Putamen (tissue), 1 donor: ENCODE measurements at places on chromosomes 12 and 14.
A peak's percentile ranks its signal among the peaks of the same experiment; 100 is the strongest.

DNA sequence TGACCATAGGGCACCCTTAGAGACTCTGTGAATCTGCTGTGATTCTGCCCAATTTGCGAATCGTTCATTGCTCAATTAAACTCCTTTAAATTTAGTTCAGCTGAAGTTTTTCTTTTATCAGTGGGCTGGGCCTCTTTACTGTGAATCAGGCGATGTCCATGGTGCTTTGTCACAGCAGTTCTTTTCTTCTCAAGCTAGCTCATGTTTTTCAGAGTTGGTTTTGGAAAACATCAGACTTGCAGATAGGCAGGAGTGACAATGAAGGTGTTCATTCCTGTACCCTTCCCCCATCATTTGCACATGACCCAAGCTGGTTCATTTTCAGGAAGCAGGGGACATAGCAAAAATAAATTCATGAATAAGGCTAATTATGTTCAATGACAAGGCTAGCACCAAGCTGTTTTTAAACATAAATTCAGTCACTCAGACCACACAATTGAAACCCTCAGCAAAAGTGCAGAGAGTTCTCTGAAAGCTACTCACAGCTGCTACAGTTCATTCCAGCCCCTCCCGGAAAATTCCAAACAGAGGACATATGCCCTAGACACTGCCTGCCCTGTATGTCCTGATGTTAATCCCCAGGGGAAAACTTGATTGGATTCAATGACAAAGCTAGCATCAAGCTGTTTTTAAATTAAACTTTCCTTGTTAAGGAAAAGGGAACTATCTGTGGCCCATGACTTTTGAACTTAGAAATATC, 383.3 kb downstream of the C12orf75 start:
- no peak for DNase-seq

- DNase-seq, result no peak
Measured at GRCh38 chr12:124240493-124240892, 54.4 kb upstream of the RFLNA start.

GRCh38 chr12:54166567-54167499, 22.0 kb downstream of the SMUG1 start:
- no peak for DNase-seq

DNA sequence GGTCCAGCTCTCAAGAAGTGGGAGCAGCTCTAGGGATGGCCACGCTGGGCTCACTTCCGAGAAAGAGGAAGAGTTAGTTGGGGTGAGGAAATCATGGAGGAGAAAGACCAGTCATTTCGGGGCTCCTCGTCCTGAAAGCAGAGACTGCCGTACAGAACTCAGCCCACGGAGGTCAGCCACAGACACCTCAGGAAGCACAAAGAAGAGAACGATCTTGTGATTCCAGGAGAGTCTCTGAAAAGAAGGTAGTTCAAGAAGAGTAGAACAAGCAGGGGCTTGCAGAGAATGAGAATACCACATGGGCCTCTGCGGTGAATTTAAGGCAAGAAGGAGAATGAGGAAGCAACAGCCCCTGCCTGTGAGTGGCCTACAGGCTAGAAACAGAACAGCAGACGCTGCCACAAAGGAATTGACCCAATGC, 311.9 kb downstream of the CACNA1C start:
- no peak for DNase-seq

DNA sequence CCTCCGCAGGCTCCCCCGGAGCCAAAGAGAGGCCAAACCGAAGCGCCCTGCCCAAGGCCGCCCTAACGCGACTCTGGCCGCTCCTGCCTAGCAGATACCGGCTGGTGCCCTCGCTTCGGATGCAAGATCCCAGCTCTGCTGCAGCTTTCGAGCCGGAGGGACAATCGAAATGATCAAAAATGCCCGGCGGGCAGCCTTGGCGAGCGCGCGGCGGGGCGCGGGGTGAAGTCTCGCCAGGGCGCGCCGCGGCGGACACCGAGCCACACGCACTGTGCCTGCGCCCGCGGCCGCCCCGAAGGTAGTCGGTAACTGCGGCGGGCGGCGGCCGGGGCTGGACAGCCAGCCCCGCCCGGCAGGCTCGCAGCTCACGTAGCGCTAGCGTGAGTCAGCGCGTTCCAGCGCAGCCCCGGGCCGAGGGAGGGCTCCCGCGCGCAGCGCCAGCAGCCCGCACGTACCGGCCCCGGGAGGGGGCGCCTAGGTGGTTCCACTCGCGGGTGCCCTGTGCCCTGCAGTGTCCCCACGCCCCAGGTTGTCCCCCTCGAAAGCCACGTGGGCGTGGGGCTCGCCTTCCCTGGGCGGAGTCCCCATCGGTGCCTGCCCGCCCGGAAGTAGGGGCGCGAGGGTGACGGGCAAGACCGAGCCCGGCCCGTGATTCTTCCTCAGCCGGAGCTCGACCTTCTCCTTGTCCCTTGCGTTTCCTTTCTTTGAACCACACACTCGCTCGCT, 109.2 kb upstream of the EGLN3 start:
- DNase-seq, result peak; percentile 49

DNA sequence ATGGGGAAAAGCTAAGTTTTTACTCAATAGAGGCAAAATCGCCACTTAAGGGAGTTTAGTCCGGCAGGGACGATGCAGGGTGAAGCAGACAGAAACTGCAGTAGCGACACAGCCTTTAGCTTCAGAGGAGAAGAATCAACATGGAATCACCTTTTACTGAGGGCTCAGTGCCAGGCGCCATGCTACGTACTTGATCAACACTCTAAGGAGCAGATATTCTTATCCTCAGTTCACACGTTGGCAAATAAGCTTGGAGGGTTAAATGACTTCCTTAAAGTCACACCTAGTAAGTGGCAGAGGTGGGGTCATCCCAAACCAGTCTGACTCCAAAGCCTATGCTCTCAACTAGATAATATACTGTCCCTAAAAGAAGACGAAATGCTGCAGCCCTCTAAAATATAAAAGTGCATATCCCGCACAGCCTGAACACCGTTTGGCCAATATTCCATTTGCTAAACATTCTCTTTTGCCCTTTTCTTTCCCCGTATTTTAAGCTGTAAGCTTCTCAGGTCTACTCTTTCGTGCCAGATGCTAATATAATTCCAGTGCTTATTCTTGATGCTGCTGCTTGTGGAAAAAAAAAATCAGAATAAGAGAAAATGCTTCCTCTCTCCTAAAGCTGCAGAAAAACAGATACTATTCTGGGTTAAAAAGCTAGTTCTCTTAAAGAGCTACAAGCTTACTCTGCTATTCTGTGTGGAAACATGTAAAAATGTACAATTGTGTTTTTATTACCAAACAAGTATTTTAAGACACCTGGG, 10.9 kb downstream of the CCDC92 start:
- DNase-seq, result no peak

GRCh38 chr12:26773313-26774104, 59.5 kb downstream of the ITPR2 start:
- no peak for DNase-seq

GRCh38 chr14:84819528-84819927, 710.4 kb upstream of the FLRT2 start:
- no peak for DNase-seq

DNA sequence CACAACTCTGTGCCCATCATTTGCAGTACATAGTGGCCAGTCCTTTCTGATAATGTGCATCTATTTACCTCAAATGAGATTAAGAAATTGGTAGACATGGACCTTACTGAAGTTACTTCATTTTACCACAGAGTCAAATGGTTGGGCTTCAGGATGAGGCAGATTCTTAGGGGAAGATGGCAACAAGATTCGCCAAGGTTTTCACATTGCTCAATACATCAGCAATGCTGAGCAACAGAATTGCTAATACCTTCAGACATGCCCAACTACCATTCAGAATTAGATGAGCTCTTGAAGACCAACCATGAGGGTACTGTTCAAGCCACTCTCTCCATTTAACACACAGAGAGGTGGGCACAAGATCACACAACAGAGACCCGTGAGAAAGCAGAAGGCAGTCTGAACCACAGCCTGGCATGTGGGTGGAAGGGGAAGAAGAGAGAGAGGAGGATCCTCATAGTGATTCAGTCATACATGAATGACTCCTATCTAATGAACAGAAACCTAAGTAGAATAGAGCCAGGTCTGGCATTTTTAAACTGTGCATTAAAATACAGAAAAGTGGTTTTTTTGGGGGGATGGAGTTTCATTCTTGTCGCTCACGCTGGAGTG, 28.5 kb downstream of the CPM start:
- DNase-seq, result no peak

DNA sequence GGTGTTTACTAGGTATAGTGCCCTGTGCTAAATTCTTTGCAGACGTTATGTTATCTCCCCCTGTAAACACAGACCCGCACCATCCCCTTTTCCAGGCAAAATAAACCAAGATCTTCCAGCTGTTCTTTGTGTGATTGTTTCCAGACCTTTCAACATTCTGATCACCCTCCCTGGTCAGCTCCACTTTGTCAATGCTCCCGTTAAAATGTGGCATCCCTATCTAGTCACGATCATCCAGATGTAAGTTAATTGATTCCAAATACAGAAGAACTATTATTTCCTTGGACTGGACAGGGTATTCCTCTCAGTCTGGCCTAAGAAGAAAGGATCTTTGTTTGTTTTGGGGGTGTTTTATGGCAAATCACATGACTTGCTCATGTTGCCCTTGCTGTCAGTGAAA, 127.6 kb upstream of the ARID2 start:
- DNase-seq, result peak; percentile 71

DNA sequence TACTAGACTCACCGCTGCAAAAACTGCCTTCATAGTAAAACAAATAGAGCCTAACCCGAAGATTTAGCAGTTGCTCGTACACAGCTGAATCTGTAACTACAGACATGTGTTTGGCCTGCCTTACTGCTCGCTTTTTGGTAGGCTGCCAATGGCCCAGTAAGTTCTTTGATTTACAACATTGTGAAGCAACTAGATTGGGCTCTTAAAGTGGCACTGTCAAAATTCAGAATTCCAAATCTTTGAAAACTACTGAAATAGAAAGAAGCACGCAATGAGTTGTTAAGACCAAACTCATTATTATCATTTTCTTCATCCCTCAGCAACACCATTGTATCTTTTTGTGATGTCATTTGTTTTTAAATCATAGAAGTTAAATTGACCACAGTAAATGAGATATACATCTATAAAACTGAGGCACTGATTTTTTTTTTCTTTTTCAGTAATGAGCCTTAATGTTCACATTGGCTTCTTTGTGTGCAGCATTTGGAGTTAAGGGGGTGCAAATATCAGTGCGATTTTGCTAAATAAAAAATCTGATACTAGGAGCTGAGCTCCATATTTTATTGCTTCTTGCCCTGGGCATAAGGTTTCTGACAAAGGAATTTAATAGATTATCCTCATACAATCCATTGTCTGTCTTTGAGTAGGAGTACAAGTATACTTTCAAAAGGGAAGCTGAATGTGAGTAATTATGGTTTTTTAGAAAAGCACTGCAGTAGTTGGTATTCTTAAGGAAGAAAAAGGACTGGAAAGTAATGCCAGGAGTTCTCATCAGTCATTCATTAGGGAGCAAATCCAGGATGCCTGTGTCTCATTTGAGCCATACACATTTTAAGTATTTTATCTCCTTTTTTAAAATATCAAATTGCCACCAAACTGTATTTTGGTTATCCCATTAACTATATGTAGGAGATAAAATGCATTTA, 138.5 kb downstream of the KICS2 start:
- peak; percentile 81 for DNase-seq

- DNase-seq, result peak; percentile 52
Measured at GRCh38 chr12:89051065-89051677, 301.1 kb downstream of the DUSP6 start.

- no peak for DNase-seq
Measured at GRCh38 chr12:120190985-120191480, 3.5 kb downstream of the GCN1 start.

DNA sequence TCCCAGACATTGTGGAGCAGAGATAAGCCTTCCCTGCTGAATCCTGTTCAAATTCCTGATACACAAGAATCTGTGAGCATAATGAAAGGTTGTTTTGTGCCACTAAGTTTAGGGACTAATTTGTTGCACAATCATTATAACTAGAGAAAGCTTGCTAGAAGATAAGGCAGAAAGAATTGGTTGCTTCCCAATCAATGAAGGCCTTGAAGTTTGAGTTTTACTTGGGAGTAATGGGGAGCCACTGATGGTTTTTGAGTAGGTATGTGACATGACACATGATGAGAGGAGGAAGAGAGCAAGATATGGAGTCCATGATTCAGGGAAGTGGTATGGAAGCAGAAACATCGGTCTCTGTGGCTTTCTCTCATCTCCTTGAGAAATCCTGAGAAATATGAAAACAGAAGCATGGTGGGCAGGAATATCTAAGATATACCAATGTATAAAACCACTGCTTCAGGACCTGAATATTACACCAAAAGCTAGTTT, 13.3 kb upstream of the TCP11L2 start:
- no peak for DNase-seq

GRCh38 chr12:45338272-45338671, 122.4 kb downstream of the ANO6 start:
- DNase-seq, result no peak

GRCh38 chr14:51201890-51202289, 38.2 kb upstream of the TMX1 start:
- DNase-seq, result no peak
